Effector CD4-positive, alpha-beta T cell (primary cell): ENCODE measurements at places on chromosomes 11 and 22.

DNA sequence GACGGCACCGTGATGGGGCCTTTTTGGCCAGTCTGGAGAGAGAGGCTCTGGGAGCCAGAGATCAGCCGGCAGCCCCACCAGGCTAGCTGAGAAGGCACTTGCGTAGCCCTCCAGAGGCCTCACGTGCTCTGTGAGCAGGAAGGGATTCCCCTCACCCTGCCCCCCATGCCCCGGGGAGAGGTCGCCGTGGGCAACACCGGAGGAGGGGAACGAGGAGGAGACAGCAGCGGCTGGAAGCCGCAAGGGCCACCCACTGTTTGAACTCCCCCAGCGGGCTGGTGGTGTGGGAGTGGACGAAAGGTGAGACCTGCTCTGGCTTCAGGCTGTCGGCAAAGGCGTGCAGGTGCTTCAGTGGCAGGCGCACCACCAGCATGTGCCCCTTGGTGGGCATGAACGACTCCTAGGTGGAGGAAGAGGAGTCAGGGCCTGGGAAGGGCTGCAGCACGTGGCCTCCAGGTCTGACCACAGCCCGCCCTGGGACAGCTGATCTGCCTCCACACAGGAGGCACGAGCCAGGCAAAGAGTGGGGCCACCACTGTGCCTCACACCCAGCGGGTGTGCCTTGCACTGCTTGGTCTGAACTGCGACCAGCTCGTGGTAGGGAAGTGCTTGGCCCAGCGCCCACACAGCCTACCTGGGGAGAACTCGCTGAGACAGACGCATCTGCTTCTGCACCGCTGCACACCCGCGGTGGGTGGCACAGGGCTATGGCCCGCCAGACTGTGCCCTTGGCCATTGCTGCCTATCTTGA lies 99.9 kb downstream of the MED15 start:
- DNase-seq = no peak

- no peak for DNase-seq
Measured at GRCh38 chr22:46897246-46897623, 134.8 kb downstream of the TBC1D22A start.

DNA sequence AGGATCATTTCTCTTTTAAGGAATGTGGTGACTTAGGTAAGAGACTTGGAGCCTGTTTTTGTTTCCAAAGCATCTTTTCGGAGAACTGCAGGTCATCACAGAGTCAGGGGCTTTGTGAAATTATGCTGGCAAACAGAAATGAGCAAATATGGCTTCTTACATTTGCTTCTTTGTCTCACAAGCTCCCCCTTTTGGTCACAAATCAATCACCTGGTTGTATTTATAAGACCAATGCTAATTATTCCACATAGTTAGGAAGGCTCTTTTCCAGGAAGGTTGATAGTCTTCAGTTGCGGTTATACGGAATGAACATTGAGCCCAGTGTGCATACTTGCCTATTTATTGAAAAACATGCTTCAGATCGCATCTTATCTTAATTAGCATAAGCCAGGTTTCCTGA lies 34.6 kb upstream of the CEP126 start:
- DNase-seq = no peak

- DNase-seq = no peak
Measured at GRCh38 chr22:31764785-31765184, 11.0 kb downstream of the DEPDC5 start.

DNA sequence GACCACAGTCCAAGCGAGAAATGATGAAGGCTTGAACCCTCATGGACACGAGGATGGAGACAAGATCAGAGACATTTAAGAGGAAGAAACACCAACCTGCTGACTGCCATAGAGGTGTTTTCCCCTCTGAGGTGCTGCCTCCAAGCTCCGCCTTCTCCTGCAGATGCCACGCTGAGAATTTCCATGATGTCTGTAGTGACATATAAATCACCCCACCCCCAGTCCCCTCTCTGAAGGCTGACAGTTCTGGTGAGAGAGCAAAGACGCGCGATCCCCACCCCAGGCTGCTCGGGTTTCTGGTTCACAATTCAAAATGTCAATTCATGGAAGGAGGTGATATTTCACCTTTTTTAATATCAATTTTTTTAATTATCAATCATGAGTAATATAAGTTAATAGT lies 28.2 kb downstream of the LRRC32 start:
- peak; percentile 19 for DNase-seq

DNA sequence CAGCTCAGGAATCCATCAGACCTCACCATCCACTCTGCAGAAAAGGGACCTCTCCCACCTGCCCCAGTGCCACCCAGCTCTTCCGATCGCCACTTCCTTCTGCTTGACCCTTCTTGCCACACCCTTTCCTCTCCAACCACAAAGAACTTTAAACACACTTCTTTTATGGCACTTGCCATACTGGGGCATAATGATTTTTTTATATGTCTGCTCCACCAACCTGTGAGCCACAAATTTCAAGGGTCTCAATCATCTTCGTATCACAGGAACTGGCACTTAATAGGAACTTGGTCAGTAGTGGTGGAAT lies 11.7 kb upstream of the MYH9 start:
- no peak for DNase-seq

- DNase-seq = no peak
Measured at GRCh38 chr11:26572770-26573402, 823 bp upstream of the MUC15 start.

- no peak for DNase-seq
Measured at GRCh38 chr11:45667929-45668680, 2.7 kb upstream of the CHST1 start.

DNA sequence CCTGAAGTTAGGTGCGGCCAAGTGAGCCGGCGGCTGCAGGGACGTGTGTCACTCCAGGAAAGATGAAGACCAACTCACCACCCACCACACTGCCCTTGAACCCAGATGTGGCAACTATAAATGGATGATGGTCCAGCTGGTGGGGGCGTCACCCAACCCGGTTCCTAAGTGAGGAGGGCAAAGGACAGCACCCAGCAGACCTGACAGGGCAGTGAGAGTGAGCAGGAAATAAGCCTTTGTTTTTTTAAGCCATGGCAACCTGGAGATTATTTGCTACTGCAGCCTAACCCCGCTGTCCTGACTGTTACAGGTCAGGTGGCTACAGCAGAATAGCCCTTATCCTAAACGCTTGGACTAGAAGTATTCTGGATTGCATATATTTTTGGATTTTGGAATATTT lies 228.9 kb downstream of the CTTN start:
- no peak for DNase-seq

DNA sequence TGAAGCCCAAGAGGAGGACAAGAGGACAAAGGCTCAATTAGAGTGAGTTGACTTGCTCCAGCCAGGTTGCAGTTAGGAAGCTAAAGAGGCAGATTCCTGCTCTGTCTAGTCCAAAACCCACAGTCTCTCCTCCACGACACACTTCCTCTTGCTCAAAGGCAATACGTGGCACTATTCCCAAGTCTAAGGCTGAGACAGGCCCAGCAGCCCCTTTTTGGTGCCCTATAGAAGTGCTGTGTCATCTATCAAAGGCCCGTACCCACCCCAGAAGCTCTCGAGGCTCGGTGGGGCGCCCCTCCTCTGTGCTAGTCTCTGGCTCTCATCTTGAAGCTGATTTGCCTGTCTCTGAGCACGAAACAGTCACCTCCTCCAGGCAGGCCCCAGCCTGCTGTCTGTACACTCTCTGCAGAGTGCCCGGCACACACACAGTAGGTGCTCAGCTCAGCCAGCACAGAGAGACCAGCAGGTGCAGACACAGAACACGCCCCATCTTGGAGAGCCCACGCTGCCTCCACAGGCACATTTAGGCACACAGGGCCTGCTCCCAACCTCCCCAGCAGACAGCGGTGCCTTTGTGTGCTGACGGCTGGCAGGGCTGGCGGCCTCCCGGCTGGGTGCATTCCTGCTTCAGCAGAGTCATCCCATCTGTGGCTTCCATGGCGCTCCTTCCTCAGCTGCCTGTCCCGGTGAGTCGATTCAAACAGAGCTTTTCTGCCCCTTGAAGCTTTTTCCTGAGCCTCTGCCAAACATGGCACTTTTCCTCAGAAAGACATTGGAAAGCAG lies 52.8 kb downstream of the MYH9 start:
- peak; percentile 53 for DNase-seq

DNA sequence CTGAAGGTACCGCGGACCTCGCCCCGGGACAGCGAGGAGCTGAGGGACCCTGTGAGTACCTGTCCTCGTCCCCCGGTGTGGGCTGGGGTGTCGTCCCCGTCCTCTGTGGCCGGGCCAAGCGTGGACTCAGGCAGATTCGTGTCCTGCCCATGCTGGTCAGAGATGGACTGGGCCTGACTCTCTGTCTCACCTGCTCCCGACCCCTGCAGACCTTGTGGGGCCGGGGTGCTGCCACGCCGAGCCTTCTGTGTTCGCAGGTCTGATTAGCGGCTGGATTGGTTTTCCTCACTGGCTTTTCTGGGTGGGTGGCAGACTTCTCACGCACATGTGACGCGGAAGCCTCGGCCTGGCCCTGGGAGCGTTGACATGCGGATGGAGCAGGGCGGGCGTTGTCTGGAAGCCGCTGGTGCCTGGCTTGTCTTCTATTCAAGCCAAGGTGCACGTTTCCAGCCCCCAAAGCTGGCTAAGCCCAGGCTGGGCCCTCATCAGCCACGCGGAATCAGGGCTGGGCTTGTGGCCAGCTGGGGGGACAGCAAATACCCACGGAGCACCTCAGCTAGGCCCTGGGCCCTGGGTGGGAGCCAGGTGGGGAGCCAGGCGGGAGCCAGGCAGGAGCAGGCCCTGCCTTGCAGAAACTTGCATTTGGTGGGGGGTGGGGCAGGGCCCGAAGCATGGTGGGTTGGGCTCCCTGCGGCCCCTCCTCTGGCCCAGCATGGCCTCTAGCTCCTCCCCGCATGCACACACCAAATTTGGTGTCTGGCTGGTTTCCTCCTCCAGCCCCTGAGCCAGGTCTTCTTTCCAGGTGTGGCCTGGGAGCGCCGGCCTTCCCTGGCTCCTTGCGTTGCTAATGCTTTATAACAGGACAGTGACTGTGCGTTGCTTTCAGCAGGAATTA lies 7.0 kb downstream of the GRAMD4 start:
- DNase-seq = no peak

- no peak for DNase-seq
Measured at GRCh38 chr11:77332259-77332658, 30.8 kb upstream of the GDPD4 start.

- no peak for DNase-seq
Measured at GRCh38 chr11:62151737-62152102, 27.9 kb downstream of the INCENP start.

GRCh38 chr11:36196411-36196998 lies 92.7 kb downstream of the COMMD9 start:
- no peak for DNase-seq

DNA sequence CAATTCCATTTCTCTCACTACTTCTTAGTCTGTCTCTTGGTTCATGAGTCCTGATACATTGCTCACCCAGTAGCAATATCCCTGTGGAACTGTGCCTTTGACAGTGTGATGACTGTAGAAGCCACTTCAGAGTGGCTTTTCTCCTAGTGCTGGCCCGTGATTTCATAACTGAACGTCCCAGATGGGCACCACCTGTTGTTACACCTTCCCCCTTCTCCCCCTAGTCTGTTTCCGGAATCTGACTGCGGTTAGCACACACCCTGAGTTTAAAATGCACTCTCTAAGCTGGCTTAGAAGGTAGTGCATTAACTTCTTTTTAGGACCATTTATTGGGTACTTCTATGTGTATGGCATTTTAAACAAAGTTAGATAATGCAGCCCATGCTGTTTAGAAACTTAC lies 83.0 kb downstream of the ALX4 start:
- no peak for DNase-seq

DNA sequence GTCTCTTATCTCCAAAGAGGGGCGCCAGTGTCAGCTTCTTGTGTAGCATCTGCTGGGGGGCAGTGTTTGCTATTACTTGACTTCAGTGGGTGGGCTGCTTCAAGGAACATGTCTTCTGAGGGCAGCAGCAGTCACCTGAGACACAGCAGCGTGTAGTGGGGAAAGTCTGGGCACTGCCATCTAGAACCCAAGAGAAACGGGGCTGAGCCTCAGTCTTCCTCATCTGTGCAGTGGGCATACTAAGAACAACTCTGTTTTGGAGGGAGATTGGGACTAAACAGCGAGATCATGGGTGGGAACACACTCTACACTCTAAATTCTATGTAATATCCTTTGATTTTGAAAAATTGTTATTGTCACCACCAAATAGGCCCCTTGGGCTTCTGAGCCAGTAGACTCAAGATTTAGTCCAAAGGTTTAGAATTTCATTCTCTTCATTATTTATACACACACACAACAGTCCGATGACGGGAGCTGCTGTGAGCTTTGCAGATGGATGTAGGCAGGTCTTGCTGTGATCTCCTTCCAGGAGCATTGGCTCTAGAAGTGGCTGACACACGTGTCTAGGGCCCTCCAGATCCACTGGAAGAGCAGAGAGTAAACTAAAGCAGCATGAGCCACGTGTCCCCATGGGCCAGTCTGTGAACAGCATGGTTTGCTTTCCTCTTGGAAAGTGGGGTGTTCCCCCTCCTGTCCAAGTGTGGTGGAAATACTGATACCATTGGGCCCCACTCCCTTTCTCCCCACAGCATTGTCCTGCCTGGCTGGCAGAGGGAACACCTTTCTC lies 51.8 kb downstream of the TRAF6 start:
- no peak for DNase-seq

DNA sequence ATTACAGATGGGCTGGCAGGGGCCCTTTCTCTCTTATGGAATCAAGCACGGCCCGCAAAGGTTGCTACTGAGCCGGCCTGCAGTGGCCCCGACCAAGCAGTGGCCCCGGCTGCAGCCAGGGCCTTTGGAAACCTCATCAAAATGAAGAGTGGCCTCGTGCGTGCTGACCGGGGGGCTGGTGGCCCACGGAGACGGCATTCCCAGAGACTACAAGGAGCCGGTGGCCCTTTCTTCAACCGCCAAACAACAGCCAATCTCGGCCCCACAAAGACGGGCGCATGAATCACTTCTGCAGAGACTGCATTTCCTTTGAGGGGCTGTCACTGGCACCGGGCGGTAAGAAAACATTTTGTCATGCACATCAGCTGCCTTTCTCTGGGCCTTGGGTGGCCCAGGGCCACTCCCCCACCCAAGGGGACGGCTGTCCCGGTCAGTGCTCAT lies 43.1 kb upstream of the FGF3 start:
- DNase-seq = no peak

DNA sequence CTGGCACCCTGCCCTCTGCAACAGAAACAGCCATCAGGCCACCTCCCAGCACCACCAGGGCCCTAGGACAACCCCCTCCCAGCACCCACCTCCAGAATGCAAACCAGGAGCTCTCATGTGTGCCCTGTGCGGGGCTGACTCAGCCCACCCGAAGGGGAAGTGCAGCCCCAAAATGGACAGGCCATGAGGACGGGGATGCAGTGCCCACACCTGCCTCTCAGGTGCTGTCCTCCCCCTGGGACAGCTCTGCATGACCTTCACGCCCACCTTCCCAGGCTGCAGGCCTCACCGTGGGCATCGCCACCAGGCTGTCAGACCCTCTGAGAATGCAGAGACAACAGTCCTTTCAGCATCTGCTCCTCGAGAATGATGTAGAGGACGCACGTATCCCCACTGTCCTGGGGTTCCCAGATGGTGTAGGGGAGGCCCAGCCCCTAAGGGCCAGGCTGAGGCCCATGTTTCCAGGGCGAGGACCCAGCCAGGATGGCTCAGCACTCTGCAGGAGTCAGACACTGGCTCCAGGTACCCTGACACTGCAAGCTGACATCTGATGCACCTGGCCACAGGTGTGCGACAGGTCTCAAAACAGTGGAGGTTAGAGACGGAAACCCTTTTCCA lies 13.5 kb downstream of the MOB2 start:
- DNase-seq = no peak
